Panc1 (cell line): ENCODE measurements at places on chromosomes 3 and 15. TPM values are rescaled to one million over a fixed set of nuclear protein-coding genes. Genes with fewer than 3 reads are reported as not detected.

Gene SGO1
- total RNA-seq, result 14.8 TPM

Gene SLC35G2
- 15.0 TPM for total RNA-seq

Gene GOLGA8Q
- 1.1 TPM for total RNA-seq

Gene WDR73
- total RNA-seq, result 39.0 TPM

Gene OR5K2
- total RNA-seq, result not detected

Gene SPTBN5
- 2.1 TPM for total RNA-seq

Gene CCR5
- total RNA-seq, result not detected

Gene CD86
- not detected for total RNA-seq

Gene TNNC1
- 5.2 TPM for total RNA-seq

Gene SLC28A2
- total RNA-seq, result 0.23 TPM

Gene CELF6
- not detected for total RNA-seq

Gene SLC22A14
- total RNA-seq, result 0.13 TPM

Gene CCR8
- total RNA-seq, result not detected

Gene GABRG3
- total RNA-seq, result not detected

Gene MAPKAPK3
- total RNA-seq, result 14.8 TPM

Gene STRIT1
- total RNA-seq, result not detected

Gene CPB1
- 4.4 TPM for total RNA-seq

Gene DAZL
- total RNA-seq, result not detected

Gene DLEC1
- total RNA-seq, result not detected

Gene IRAK2
- total RNA-seq, result 25.1 TPM
